GDM1 (cell line): ENCODE measurements at places on chromosomes 2 and 18.

GRCh38 chr2:171158036-171158789 is 2.5 kb downstream of the TLK1 start:
- no peak for DNase-seq

DNA sequence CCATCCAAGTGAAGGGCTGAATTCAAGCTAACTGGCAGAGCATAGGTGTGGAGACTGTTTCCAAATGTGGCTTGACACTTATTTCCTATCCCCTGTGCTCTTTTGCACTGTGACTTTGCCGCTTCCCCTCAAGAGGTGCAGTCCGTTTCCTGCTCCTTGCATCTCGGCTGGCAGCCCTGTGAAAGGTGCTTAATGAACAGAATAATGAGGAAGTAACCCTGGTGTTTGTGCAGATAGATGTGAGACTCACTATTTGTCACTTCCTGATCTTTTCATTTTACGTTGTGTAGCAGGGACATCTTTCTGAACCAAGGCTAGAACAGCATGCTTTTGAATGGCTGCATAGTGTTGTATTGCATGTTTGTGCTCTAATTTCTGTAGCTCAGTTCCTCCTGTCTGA is 60.8 kb downstream of the CEP192 start:
- DNase-seq = peak; percentile 65

DNA sequence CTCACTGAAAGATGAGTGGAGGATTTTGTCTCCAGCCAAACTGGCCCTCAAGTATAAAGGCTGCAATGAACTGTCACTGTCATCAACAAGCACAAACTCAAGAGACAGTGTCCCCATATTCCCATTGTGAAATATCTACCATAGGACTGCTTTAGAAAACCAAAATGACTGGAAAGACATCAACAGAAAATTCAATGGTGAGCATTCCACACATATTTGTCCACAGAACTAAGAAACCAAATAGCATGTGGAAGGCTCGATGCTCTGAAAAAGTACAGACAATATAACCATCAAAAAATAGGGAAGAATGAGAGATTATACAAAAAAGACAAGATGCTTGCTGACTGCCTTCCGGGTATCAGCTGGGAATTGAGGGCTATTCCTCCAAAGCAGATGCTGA is 37.6 kb downstream of the TGFBRAP1 start:
- DNase-seq = no peak

DNA sequence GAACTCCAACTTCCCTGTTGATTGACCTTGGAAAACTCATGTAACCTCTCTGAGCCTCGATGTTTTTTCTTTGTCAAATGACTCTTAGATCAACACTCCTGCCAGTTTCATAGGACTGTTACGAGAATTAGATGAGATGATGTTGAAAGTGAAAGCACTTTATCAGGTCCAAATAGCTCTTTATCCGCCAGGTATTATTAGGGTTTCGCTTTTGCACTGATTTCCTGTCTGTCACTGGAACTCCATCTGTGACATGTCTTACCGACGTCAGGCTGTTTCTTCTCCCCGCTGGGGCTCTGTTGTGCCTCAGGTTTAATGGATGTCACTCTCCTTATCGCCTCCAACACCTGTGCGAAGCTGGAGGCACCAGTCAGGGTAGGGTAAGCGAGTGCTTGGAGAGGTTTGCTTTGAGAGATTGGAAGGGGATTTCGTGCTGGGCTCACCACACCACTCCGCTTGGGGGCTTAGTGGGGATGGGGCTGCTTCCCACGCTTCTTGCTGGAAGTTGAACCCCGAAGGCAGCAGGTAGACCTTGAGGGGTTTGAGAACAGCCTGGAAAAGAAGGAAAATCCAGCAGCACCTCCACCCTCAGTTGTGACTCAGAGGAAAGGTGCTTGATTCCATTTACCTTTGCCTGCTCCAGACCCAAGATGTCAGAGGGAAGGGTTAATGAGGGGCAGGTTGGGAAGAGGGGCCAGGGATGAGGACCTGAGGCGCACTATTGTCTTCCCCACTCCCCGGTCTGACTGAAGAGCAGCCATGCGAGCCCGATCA is 4.3 kb downstream of the GAD1 start:
- no peak for DNase-seq

GRCh38 chr2:181607629-181608590 is 49.0 kb downstream of the CERKL start:
- no peak for DNase-seq
